Activated T-cell treated with anti-CD3 and anti-CD28 coated beads for 4 hours (primary cell): ENCODE measurements at places on chromosomes 13 and 19.
A peak's percentile ranks its signal among the peaks of the same experiment; 100 is the strongest.

GRCh38 chr13:41919031-41919740 is 41.7 kb downstream of the VWA8 start:
- no peak for DNase-seq

DNA sequence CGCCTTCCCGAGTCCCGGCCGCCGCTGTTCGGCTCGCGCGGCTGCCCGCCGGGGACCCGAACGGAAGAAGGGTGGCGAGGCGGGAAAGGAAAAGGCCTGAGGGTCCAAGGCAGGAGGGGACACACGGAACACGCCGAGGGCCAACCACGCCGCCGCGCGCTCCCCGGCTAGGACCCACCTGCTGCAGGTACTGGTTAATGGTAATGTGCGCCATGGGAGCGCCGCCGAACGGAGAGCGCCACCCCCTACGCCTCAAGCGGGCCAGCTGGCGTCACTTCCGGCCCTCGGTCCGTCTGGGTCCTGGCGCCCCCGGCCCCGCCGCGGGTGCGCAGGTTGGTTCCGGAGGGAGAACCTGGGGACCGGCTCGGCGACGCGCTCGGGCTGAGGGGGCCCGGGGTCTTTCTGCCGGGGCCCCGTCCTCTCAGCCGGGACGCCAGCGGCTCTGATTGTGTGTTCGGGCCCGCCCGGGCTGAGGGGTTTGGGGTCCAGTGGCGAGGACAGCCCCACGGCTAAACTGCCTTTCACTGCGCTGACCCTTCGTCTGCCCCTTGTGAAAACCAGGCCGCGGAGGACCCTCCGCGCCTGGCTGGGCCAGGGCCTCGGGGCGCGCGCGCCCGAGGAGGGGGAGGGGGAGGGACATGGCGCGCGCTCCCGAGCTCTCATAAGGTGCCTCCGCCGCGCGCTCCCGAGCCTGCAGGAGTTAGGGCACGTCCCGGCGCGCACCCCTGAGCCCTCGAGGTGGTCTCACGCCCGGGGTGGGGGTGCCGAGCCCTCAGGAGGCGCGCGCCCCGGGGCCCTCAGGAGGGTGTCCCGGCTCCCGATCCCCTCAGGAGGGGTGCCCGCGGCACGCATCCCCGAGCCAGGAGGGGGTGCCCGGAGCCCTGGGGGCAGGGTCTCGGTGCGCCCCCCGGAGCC is at the start of gene PCID2:
TSS of gene PCID2 (minus strand) at position 249 of the 915 bp plus-strand sequence. CDS start at position 214, 35 bp downstream.
- peak; percentile 90 for DNase-seq

- no peak for DNase-seq
Observed at GRCh38 chr19:19485161-19485997, 30.0 kb downstream of the TSSK6 start.

DNA sequence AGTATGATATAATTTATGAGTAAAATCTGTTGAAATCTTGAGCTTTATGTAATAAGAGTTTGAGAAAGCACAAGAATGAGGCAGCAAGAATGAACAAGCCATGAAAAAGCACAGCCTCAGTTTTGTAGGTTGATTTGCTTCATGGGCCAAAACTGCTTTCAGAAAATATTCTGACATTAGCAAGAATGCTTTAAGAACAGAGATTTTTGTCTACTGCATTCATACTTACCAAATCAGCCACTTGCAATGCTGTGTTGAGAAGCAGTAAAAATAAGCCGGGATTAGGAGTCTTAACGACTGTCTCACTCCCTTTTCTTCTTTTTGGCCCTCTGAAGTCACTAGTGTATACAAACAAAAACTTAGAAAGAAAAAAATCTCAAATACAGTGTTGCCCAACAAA is 114.5 kb downstream of the POSTN start:
- no peak for DNase-seq

- no peak for DNase-seq
Observed at GRCh38 chr19:926589-927350, 935 bp downstream of the ARID3A start.

DNA sequence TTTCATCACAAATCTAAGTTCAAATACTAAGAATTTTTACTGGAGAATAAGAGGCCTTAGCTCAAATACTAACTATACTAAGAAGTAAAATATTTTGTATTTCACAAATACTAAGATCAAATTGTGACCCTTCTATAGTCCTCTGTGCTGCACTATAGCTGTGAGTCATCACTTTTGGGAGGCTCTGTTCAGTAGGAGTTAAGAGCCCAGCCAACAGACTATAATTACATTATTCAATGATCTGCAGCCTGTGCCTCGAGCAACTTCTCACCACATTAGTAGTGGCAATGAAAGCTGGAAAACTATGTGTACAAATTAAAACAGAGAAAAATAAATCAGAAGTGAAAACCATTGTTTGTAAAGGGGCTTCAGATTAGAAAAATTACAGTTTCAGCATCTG is 147.3 kb upstream of the GPC6 start:
- DNase-seq: no peak

GRCh38 chr19:6787393-6787792 is 14.9 kb downstream of the VAV1 start:
- DNase-seq: no peak

- DNase-seq: peak; percentile 80
Observed at GRCh38 chr19:10505583-10506229, 2.5 kb upstream of the KEAP1 start.
